Bronchus fibroblast of lung (primary cell): ENCODE measurements at places on chromosomes 1 and 21. TPM values are rescaled to one million over a fixed set of nuclear protein-coding genes. Genes with fewer than 3 reads are reported as not detected.

The SPRR2A gene
- not detected in 2 replicates for total RNA-seq

The SPRR3 gene
- not detected in 2 replicates for total RNA-seq

The SPRR2G gene
- not detected in 2 replicates for total RNA-seq

The KRTAP21-2 gene
- not detected in 2 replicates for total RNA-seq

The BNIPL gene
- total RNA-seq: under 0.01 and 0.17 TPM in 2 replicates

The LRRC53 gene
- not detected in 2 replicates for total RNA-seq

The KCNJ15 gene
- total RNA-seq: 0.15 TPM in 1 of 2 replicates, not detected in the other

The ARTN gene
- 0.17 and 0.74 TPM in 2 replicates for total RNA-seq

The ZNF683 gene
- not detected in 2 replicates for total RNA-seq

The CSMD2 gene
- total RNA-seq: under 0.01 TPM in 2 replicates

The SLC45A3 gene
- total RNA-seq: 2.5 and 2.7 TPM in 2 replicates

The IGSF3 gene
- total RNA-seq: 0.34 and 0.45 TPM in 2 replicates

The SLFNL1 gene
- total RNA-seq: under 0.01 TPM in 2 replicates

The KRTAP19-3 gene
- total RNA-seq: not detected in 2 replicates

The TMOD4 gene
- total RNA-seq: 0.45 and 0.50 TPM in 2 replicates

The ZNF695 gene
- total RNA-seq: 3.0 and 4.2 TPM in 2 replicates

The TCHH gene
- not detected in 2 replicates for total RNA-seq
